AML-193 (cell line): ENCODE measurements at places on chromosomes 6 and 20.

- DNase-seq, result peak; percentile 43
These were observed 989 bp downstream of the FITM2 start for GRCh38 chr20:44309763-44310663.

GRCh38 chr20:63661959-63662812 is 4.1 kb downstream of the RTEL1 start:
- no peak for DNase-seq

DNA sequence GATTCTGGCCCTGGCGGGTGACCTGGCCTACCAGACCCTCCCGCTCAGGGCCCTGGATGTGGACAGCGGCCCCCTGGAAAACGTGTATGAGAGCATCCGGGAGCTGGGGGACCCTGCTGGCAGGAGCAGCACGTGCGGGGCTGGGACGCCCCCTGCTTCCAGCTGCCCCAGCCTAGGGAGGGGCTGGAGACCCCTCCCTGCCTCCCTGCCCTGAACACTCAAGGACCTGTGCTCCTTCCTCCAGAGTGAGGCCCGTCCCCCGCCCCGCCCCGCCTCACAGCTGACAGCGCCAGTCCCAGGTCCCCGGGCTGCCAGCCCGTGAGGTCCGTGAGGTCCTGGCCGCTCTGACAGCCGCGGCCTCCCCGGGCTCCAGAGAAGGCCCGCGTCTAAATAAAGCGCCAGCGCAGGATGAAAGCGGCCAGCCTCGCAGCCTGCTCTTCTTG is 868 bp upstream of the SLC2A4RG start:
- no peak for DNase-seq

DNA sequence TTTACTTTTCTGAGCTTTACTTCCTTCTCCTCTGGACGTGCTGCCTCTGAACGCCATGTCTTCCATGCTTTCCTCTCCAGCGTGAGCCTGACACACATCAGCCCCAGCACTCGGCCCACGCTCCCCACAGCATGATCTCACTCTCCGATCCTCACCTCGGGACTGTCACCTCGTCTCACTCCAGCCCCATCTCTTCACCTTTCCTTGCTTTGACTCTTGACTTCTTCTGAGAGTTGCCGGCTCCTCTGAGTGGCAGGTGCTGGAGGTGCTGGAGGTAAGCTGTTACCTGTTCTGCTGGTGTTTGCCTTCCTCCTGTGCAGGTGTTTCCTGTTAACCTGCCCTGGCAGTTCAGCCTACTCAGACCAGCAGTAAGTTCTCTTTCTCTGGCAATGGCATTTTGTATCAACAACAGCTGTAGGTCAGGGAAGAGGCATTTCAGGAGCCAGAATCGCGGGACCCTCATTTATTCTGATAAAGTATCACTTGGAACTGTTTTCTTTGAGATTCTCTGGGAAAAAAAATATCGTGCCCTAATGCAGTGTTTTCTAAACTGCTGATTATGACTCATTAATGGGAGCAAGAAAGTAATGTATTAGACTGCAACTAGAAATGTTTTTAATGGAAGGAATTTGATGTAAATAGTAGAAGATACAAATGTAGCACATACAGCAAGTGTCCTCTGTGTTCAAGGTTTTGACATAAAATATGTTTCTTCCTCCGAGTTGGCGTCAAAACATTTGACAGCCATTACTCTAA is 106.5 kb downstream of the ARID1B start:
- DNase-seq, result no peak

GRCh38 chr6:139433631-139434419 is 59.4 kb upstream of the CITED2 start:
- DNase-seq, result peak; percentile 91

- no peak for DNase-seq
These were observed 108.2 kb downstream of the NRN1 start for GRCh38 chr6:5898563-5898962.

DNA sequence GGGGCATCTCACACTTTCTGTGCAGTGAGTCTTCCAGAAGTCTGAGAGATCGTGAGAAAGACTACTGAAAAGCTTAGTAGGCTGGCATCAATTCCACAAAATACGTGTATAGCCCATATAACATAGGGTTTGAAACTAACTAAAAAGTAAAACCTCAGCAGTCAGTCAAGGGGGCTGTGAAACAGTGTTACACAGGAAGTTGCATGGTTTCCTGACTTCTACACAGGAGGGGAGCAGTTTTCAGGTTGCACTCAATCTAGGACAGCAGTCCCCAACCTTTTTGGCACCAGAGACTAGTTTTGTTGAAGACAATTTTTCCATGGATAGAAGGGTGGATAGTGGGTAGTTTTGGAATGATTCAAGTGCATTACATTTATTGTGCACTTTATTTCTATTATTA is 4.7 kb upstream of the LY86 start:
- peak; percentile 82 for DNase-seq

DNA sequence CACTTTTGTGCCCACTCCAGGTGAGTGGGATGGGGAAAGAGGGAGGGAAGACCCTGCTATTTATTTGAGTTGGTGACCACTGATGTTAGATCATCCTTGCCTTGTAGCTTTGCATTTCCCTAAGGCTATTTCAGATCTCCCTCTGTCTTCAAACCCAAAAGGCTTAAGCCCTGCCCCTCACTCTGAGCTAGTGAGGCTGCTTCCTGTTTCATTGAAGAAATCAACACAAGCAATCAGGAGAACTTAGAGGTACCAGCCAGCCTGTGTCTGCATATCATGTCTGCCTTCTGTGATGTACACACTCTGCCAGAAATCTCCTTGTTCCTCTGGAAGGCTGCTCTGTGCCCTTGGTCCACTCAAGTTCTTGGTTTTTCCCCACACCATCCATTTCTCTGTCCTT is 135.3 kb downstream of the ARID1B start:
- no peak for DNase-seq

GRCh38 chr6:67391955-67392354 is 1243.1 kb upstream of the ADGRB3 start:
- DNase-seq, result no peak

DNA sequence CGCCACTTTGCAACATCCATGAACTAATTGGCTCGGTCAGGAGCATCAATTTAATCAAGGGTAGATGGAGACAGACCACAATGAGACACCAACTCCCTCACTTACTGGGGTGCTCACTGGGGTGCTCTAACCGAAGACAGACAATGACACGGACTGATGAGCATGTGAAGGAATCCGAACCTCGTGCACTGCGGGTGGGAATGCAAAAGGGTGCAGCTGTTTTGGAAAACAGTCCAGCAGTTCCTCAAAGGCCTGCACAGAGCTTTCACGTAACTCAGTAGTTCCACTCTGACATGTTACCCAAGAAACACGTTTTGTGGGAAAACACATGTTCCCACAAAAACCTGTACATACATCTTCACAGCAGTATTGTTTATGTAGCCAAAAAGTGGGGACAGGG is 26.8 kb downstream of the ANKRD60 start:
- no peak for DNase-seq

DNA sequence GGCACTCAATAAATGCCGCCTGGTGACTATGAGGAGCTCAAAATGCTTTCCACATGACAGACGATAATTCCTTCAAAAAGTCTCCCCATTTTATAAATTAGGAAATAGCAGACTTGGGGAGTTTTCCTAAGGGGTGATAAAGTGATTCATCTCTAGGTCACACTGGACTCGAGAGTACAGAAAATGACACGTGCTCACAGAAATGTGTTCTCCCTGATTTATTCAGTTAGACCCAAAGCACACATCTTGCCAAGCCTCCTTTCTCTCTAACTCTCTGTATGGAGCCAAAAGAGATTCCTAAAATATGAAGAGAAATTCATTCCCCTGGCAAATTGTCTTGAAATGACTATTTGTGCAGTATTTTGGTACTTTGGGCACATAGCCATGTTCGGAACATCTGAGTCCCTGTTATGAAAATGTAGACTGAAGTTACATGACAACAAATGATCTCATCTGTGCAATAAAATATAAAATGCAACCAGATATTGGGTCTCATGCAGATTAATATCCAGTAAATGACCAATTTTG is 381.1 kb downstream of the TFAP2B start:
- no peak for DNase-seq

DNA sequence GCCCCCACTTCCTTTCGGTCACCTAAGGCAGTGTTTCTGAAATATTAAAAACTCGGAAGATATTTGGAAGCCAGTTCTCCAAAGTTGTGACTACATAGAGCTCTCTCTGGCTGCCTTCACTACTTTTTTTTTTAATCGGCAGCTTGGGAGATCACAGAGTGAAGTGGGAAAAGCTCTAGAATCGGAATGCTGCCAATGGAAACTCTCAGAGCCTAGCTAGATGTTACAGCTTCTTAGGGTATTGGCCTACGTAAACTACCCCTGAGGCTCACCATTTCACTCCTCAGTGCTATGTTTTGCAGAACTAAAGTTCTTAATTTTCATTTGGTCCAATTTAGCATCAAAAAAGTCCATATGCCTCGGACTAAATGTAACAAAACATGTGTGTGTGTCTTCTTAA is 14.5 kb downstream of the SERPINB1 start:
- DNase-seq, result no peak

- no peak for DNase-seq
These were observed 8.8 kb upstream of the CD93 start for GRCh38 chr20:23094927-23095326.

- no peak for DNase-seq
These were observed 38.4 kb upstream of the TGM2 start for GRCh38 chr20:38203337-38203980.

DNA sequence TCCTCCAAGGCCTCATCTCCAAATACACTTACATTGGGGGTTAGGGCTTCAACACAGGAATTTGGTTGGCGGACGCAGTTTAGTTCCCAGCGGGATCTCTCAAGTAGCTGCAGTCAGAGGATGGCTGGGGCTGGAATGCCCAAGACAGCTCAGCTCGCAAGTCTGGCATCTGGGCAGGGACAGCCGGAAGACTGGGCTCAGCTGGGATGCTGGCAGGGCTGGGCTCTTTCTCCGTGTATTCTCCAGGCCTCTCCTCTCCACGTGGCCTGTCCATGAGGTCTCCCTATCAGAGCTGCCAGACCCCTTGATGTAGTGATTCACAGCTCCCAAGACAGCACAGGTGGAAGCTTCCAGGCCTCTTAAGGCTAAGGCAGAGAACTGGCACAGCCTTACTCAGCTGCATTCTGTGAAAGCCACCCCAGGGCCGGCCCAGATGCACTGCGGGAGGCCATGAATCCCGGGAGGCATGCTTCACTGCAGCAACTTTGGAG is 5.0 kb downstream of the FGD2 start:
- DNase-seq, result no peak

GRCh38 chr6:50213146-50213545 is 163.4 kb upstream of the DEFB112 start:
- no peak for DNase-seq
